Amniotic stem cell (primary cell): ENCODE measurements at places on chromosomes 5 and 9.
A peak's percentile ranks its signal among the peaks of the same experiment; 100 is the strongest.

GRCh38 chr9:131302244-131303075 lies 12.9 kb downstream of the PLPP7 start:
- no peak for DNase-seq

DNA sequence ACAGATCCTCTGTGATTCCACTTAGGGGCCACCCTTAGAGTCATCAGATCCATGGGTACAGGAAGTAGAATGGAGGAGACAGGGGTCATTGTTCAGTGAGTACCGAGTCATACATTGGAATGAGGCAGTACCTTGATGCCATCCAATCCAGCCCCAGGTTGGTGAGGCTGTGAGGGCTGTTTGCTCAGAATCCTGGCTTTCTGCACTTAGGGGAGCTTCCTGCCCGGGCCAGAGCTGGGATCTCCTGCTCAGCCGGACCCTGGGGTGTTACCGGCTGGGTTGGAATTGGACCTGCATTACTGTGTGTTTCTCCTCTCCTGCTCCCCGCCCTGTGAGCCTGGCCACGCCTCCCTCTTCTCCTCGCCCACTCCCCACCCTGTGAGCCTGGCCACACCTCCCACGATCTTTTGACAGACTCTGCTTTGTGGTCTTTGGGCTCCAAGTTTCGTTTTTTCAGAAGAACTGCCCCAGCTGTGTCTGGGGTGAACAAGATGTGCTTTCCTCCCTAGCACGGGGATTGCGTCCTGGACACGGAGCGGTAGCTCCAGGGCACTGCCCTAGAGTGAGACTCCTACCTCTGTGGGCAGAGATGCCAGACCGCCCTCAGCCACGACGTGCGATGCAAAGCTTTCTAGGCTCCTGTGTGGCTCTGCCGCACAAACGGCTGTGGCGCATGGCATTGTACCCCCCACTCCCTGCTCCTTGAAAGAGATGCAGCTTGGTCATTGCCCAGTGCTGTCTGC lies 15.4 kb downstream of the TRAF2 start:
- DNase-seq, result no peak

DNA sequence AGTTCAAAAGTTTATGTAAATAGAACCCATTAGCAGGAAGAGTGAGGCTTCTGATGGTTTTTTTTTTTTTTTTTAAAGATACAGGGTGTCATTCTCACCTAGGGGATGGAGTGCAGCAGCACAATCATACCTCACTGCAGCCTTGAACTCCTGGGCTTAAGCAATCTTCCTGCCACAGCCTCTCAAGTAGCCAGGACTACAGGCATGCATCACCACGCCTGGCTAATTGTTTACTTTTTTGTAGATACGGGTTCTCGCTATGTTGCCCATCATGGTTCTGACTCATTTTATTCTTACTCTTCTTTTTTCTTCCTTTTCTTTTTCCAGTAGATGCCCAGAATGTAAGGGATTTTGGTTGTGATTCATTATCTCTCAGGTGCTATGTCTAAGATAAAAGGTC lies 201.1 kb downstream of the NNT start:
- DNase-seq, result no peak

DNA sequence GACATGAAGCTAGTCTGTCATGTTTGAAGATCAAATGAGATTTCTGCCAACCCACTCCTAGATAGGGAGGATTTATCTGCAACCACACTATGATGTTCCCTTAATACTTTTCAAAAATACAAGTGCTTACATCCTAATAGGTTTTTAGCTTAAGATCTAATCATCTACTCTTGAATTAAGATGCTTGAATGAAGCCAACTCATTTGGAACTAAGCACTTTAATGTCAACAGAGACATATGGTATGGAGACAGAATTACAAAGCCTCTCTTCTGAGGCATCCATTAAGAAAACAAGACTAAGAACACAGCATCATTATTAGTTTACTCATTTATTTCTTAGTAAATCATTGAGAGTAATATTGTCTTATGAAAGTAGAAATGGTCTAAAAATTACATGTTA lies 139.3 kb upstream of the NFIB start:
- no peak for DNase-seq

DNA sequence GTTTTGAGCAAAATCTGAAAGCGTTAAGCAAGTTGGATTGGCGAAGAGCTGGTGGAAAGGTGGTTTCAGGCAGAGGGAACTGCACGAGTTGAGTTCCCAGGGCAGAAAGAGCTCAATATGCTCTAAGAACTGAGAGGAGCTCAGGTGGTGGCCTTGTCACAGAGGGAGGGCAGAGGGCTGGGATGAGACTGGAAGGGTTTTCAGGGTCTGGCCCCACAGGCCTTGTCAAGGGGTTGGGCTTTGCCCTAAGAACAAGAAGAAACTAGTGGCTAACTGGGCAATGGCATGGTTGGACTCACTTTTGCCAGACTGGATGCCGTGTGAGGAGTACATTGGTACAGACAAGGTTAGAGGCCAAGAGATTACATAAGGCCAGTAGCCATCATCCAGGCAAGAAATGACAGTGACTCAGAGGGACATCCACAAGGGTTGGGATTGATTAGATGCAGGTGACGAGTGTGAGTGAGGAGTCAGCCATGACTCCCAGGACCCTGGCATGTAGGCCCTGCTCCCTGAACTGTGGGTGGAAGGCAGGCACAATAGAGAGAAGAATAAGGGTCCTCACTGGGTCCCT lies 75.1 kb upstream of the SMIM23 start:
- no peak for DNase-seq

GRCh38 chr5:67246108-67246507 lies 49.5 kb upstream of the CD180 start:
- peak; percentile 68 for DNase-seq

- no peak for DNase-seq
These were observed 17.0 kb downstream of the NIM1K start for GRCh38 chr5:43209060-43209459.

DNA sequence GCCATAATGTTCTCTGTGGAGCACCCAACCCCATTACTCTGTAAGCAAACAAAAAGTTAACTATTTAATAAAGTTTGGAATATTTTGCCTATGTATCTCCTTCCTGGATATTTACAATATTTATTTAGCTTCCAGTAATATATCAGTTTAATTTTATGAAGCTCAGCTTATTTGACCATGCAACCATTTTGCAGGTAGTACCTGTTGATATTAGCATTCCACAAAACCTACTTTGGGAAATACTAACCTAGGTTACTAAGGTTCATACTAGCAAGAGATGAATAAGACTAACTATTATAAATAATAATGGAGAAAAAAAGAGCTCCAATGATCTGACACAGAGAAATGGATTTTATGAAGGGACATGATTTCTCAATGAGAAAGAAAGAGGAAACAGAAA lies 506.4 kb downstream of the PDE4D start:
- DNase-seq, result no peak
